ENCODE measurements at places on chromosomes 12 and 14. TPM values are rescaled to one million over a fixed set of nuclear protein-coding genes. Genes with fewer than 3 reads are reported as not detected.

Gene KLRK1
- 0.98 TPM for total RNA-seq

- DNase-seq = no peak
Measured at GRCh38 chr12:124601706-124602105, 34.3 kb upstream of the NCOR2 start.

GRCh38 chr12:74889563-74890236 lies 319.9 kb downstream of the KCNC2 start:
- no peak for DNase-seq

Gene VEZT
- total RNA-seq = 47.2 TPM

Gene NRXN3
- total RNA-seq = not detected

GRCh38 chr14:100761481-100761880 lies 34.8 kb downstream of the DLK1 start:
- DNase-seq = no peak

Gene C12orf50
- 0.12 TPM for total RNA-seq

GRCh38 chr14:101335061-101335661 lies 226.1 kb upstream of the DIO3 start:
- DNase-seq = no peak

Gene CD4
- 0.22 TPM for total RNA-seq

DNA sequence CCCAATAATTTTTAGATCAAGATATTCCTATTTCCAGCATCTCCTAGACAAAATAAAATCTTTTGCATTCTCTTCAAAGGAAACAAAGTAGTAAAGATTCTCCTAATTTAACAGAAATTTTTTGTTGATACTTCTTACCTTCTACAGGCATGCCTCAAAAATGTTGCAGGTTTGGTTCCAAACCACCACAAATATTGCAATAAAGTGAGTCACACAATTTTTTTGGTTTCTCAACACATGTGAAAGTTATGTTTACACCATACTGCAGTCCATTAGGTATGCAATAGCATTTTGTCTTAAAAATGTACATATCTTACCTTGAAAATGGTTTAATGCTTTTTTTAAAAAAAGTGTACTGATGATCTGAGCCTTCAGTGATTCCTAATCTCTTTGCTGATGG lies 65.6 kb upstream of the USP15 start:
- no peak for DNase-seq

DNA sequence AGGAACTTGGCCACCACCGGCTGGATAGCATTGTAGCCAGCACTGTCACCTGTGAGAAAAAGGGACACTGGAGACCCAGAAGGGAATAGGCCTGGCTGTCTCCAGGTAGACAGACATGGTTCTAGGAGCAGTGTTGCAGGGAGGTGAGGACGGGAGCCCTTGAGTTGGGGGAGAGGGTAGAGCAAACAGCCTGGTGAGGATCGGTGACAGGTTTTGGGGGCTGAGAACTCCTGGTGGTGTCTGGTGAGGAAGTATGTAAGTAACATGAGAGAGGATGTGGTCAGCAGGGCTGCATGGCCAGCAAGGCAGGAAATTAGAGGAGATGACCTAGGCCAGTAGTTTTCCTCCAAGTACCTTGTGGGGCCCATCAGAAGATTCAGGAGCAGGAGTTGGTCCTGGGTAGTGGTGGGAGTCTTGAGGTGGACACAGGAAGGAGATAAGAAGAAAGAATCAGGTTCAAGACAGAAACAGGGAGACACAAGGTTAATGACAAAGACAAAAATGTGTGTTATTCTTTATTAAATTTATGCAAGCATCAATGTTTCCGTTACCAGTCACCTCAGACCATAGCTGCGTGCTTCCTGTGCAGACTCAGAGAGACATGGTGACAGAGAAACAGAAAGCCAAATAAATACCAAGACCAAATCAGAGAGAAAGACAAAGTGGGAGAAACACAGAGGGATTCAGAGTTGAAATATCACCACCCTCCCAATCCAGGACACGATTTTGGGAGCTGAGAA lies at the start of gene ARHGAP9:
Gene ARHGAP9, minus strand, starts transcription at position 491 of the 740 bp plus-strand sequence. Its CDS starts 460 bp downstream, at position 31.
- DNase-seq = peak; percentile 48

Gene KRT80
- not detected for total RNA-seq

GRCh38 chr12:19485240-19485639 lies 45.9 kb downstream of the AEBP2 start:
- no peak for DNase-seq

DNA sequence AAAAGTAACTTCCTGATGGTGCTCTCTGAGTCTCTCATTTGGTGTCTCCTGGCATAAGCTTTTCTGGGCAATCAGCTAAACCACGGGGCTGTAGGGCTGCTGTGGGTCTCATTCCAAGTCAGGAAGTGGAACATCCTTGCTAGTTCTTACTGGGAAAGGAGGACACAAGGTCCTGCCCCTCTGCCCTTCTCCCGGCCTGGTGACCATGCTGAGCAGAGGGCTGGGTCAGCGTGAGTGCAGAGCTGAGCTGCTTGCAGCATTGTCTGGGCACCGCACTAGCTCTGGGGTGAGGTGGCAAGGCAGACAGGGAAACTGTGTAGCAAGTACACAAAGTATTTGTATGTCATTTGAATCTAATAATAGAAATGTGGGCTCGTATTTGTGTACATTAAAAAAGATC lies 45.0 kb upstream of the ASPG start:
- DNase-seq = no peak

Gene IFI27
- not detected for total RNA-seq

Gene NR1H4
- total RNA-seq = not detected

Gene OR4M1
- total RNA-seq = not detected

Gene NT5DC3
- total RNA-seq = 11.6 TPM

- no peak for DNase-seq
Measured at GRCh38 chr14:68449561-68450181, 343.2 kb downstream of the ZFP36L1 start.

Gene LYZ
- 5.3 TPM for total RNA-seq

Gene HSPA2
- total RNA-seq = 5.4 TPM

Gene MAP3K9
- 9.0 TPM for total RNA-seq

GRCh38 chr12:90090929-90091651 lies 382.5 kb upstream of the ATP2B1 start:
- no peak for DNase-seq

DNA sequence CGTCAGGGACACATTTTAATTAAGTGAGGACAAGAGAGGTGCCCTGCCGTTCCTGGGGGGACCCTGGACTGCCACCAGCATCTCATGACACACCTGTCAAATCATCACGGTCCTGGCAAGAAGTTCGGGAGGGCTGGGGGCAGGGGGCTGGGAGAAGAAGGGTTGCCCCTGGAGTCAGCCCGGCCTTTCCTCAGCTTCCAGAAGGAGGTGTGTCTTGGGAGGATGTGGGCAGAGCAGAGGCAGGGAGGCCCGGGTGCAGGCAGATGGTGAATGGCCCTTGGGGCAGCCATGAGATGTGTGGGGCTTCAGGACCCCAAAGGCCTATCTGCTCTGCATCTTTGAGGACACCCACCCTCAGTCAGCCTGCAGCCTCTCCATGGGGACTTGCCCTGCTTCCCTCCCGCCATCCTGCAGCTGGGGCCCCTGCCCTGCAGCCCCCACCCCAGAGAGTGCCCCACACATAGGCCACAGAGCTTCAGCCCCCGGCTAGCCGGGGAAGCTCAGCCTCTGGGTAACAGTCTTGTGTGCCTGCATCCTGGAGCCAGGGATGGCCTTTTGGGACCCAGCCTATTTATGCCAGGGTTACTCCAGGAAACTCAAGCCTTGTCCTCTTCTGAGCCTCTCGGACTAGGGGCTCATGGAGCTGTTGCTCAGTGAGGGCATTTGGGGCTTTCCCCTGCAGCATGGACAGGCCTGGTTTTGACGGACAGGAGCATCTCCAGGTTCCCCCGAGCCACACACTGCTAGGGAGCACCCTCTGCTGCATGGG lies 178.5 kb downstream of the KIF26A start:
- DNase-seq = no peak

DNA sequence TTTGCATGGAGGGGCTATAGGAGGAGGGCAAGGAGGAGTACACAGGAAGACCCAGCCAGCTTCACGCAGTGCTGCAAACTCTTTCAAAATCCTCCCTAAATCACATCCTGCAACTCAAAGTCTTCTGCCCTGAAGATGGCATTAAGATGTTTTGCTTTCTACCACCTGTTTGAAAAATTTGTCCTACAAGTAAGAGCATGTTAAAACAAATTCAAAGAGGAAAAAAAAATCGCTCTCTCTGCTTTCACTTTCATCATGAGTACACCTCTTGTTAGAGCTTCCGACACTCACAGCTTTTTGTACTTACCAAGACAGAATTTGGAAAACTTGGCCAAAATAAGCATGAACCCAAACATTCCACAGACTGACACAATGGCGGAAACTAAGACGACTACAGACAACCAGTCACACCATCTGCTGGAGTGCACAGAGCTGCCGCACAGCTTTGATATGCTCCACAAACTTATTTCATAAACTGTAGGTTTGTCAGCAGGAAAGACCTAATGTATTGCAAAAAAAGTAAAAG lies 21.3 kb downstream of the GCH1 start:
- DNase-seq = no peak

DNA sequence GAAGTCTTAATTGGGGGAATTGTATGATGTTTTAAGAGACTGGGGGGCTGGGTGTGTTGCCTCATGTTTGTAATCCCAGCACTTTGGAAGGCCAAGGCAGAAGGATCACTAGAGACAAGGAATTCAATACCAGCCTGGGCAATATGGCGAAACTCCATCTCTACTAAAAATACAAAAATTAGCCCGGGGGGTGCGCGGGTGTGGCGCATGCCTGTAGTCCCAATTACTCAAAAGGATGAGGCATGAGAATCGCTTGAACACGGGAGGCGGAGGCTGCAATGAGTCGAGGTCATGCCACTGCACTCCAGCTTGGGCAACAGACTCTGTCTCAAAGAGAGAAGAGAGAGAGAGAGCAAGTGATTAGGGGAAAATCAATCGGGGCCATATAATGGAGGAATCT lies 600.5 kb downstream of the SLC16A7 start:
- DNase-seq = no peak

DNA sequence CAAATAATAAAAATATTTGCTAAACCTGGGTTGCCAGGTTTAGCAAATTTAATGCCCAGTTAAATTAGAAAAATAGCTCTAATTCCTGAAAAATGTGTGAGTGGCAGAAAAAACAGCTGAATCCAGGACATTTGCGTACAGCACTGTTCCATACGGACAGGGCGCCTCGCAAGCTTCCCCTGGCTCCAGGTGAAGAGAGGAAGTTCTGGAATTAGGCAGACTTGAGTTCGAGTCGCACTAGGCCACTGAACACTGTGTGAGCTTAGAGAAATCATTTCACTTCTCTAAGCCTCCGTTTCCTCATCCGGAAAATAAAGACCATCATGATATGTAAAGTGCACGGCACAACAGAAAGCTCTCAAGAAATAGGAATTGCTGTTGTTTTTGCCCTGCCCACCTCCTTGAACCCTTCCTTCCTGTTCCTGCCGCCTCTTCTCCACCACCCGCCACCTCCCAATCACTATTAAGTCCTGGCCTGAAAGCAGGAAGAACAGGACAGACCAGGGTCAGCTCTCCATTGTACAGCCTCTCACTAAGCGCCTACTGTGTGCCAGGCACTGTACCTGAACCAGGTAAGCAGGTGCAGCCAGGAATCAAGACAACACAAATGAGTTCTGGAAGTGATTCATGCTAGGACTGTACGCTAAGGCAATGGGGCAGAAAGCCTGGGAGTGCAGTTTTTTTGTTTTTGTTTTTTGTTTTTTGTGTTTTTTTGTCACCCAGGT lies 763 bp upstream of the PHETA1 start:
- no peak for DNase-seq

Gene ZFHX2
- 2.2 TPM for total RNA-seq

Gene GLT8D2
- not detected for total RNA-seq

GRCh38 chr12:6219980-6220379 lies 19.8 kb downstream of the CD9 start:
- DNase-seq = no peak

Gene ACOT2
- total RNA-seq = 13.8 TPM

DNA sequence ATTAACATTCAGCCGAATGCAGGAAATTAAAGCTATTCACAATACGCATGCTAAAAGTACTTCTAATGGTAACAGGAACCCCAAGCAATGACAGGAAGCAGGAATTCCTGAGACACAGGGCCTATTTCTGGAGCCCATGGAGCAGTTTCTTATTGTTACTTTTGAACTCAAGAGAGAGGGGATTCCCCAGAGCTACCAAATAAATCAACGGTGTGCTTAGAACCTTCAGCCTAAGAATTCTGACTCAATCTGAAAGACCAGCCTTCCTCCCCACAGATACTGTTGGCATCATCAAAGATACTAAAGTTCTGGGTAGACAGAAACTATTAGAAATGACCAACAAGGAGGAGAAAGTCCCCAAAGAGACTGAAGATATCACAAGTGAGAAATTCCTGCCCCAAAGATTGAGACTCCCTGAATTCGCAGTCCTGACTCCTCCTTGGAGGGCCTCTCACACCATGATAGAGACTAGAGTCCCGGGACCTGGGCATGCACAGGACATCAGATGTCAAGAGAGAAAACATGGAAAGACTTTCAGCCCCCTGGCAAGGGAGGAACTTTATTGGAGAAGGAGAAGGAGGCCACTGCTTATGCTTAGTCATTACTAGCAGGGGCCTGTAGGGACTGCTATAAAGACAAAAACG lies 32.7 kb downstream of the RTRAF start:
- DNase-seq = no peak

Gene SLC8A3
- total RNA-seq = 0.13 TPM

Gene SLC25A47
- not detected for total RNA-seq

DNA sequence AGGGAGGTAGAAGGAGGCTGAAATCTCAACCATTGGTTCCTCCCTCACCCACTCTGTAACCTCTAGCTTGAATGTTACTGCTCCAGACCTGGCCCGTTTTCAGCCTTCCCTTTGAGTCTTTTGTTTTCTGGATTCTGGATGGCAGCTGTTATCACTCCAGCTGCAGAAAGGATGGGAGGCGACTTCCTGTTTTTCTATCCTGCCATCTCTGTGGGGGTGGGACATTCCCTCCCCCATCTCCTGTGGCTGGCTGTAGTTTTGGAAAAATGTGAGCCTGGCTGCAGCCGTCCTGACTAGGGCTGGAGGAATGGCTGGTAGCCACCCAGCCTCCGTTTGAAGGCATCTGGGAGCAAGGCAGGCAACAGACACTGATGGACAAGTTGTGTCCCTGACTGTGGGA lies 2.9 kb upstream of the PPFIBP1 start:
- no peak for DNase-seq

- no peak for DNase-seq
Measured at GRCh38 chr14:36773136-36773540, 111.5 kb downstream of the PAX9 start.

- DNase-seq = no peak
Measured at GRCh38 chr12:65449400-65449799, 170.9 kb downstream of the MSRB3 start.

Gene PIGH
- 21.9 TPM for total RNA-seq

DNA sequence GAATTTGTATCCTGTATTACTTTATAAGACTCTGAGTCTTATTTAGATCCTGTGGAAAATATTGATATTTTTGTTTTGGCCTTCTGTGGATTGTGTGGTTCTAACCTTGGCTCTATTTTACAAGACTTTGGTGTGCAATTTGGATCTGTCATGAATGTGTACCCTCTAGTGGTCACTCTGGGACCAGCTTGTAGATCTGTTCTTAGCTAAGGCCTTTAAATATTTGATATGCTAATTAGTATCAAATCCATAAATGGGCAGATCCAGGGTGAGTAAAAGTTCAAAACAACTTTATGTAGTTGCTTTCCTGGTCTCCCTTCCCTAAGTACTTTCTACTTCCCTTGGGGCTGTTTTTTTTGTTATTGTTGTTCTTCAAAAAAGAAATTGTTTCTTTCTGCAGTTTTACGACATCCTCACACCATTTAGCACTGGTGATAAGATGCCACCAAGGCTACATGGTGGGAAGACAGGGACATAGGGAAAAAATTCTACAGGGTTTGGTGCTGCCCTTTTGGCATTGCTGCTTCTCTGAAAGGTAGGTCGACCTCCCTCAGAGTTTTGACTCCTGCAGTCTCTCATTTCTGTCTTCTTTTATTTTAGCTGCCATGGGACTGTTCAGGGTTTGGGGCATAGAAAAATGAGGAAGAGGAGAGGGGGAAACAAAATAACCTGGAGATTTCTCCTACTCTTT lies 238.5 kb downstream of the GPHN start:
- no peak for DNase-seq

Measured in activated B cell treated with CpG ODN at 0.5 μM for 24 hours (primary cell).